Breast epithelium (tissue), 4 donors: ENCODE measurements at places on chromosomes 2 and 18. TPM values are rescaled to one million over a fixed set of nuclear protein-coding genes. Genes with fewer than 3 reads are reported as not detected.

TBR1 gene
- 0.33 TPM for total RNA-seq

- peak; percentile 3 for DNase-seq
These were observed 8.9 kb downstream of the TMSB10 start for GRCh38 chr2:84914334-84914733.

- DNase-seq: no peak
These were observed 473.8 kb downstream of the TGIF1 start for GRCh38 chr18:3923750-3924149.

GRCh38 chr2:134405611-134406081 lies 151.8 kb downstream of the MGAT5 start:
- no peak for DNase-seq

CAPN13 gene
- total RNA-seq: not detected

GRCh38 chr2:120737340-120738101 lies 1.9 kb downstream of the GLI2 start:
- no peak for DNase-seq

DNA sequence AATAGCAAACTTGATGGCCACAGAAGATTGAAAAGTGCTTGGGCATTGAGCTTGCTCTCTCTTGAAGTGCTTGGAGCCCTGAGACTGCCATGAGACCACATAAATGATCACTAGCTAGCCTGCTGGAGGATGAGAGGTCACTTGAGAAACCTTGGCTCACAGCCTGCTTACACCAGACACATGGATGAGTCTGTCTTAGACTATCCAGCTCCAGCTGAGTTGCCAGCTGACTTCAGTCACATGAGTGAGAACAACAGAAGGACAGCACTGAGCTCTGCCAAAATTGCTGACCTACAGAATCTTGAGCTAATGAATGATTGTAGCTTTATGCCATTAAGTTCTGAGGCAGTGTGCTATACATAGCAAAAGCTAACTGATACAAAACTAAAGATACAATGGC lies 18.1 kb downstream of the NABP1 start:
- no peak for DNase-seq

SATB2 gene
- total RNA-seq: 2.3 TPM

GRCh38 chr2:190990132-190990531 lies 23.8 kb downstream of the STAT1 start:
- no peak for DNase-seq

DSC2 gene
- total RNA-seq: 19.0 TPM

GRCh38 chr2:32342801-32343200 lies 14.0 kb upstream of the BIRC6 start:
- no peak for DNase-seq

GRCh38 chr2:64166212-64166611 lies 22.0 kb upstream of the PELI1 start:
- DNase-seq: no peak

ITPRIPL1 gene
- 6.9 TPM for total RNA-seq

DNA sequence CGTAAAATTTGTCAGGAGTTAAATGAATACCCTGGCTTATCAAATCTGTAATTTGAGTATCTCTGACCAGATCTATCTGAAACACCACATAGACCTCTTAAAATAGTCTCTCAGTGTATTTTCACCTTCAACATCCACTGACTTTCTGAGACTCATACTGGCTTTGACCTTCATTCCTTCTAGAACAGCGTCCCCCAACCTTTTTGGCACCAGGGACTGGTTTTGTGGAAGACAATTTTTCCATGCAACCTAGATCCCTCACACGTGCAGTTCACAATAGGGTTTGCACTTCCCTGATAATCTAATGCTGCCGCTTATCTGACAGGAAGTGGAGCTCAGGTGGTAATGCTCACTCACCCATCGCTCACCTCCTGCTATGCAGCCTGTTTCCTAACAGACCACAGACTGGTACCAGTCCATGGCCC lies 3.2 kb downstream of the NBAS start:
- no peak for DNase-seq

- DNase-seq: no peak
These were observed 151.6 kb upstream of the ZNF236 start for GRCh38 chr18:76670564-76671288.

TMEM247 gene
- not detected for total RNA-seq

DNA sequence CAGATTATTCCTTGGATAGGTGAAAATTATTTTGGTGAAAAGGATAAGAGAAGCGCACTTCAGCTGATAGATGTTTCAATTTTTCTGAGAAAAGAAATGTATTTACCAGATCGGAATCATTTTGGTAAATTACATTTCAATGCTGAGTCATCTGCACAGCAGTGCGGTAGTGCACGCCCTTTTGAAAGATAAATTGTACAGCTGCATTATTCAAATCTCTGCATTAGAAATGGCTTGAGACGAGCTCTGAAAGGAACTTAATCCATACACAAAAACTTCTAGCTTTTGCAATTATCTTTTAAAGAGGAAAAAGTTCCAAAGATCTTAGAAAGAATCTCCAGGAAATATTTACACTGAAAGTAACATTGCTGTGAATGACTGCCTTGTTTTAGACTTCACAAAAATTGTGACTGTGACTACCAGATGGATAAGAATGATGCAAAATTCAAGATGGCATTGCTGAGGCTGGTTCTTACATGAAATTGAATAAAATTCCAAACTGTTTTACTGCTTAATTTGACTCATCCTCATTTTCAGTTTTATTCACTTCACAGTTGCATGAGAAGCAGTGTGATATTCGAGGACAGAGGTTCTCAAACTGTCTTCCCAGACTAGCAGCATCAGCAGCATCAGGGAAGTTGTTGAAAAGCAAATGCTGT lies 161.7 kb downstream of the RND3 start:
- no peak for DNase-seq

GRCh38 chr2:152280780-152281179 lies 54.2 kb upstream of the FMNL2 start:
- no peak for DNase-seq

GRCh38 chr2:132623096-132623839 lies 46.7 kb downstream of the LYPD1 start:
- DNase-seq: no peak

DNA sequence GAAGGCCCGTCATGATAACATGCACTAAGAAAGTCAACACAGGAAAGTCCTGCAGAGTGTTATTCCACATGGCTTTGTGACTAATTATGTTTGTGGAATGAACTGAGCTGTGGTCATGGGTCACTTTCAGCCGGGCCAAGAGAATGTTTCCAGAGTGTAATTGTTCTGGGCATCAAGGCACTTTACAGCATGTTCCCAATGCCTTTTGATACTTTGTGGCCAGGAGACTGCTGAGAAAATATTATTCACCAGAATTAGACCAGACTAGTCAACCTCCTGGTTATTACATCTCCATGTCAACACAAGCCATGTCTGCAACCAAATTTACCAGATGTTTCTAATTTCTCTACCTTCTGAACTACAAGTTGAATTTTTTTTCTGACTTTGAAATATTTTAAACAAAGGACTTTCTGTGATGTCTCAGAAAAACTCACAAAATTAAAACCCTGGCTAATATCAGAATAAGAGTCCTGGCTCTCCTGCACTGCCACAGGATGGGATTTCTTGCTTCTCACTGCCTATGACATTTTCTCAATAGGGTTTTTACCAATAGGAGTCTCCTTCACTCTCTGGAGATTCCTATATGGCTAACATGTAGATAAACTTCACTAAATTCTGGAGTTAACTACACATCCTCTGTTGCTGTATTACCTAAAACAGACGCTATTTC lies 90.6 kb upstream of the WDR75 start:
- no peak for DNase-seq

- no peak for DNase-seq
These were observed 3.2 kb downstream of the CFLAR start for GRCh38 chr2:201118961-201119854.

IL37 gene
- total RNA-seq: not detected

DNA sequence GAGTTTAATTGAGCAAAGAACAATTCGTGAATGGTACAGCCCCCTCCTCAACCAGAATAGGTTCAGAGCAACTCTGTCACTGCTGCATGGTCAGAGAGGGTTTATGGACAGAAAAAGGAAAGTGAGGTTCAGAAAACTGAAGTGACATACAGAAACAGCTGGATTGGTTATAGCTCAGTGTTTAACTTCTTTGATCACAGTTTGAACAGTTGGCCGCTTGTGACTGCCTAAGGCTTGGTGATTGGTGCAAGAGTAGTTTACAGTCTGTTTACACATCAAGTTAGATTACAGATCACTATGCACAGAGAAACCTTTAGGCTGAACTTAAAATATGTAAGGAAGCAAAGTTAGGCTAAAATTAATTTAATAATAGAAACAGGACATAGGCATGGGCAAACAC lies 459.2 kb downstream of the KCNJ3 start:
- no peak for DNase-seq

CYTIP gene
- 18.7 TPM for total RNA-seq

DNA sequence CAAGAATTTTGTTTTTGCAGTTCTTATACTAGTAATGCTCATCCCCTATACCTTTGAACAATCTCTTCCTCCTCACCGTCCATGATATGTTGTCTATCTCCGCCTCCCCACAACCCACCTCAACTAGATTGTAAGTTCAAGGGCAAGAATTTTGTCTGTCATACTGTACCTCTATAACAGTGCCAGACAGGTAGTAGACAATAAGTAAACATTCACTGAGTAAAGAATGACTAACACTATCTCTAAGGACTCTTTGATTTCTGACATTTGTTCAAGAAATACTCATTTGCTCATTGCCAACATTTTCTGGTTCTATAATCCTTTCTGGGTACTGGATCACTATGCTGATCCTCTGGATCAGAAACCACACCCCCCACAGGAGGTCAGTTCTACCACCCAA lies 82.4 kb downstream of the EXOC6B start:
- no peak for DNase-seq

CXCR1 gene
- not detected for total RNA-seq

- peak; percentile 42 for DNase-seq
These were observed 255.2 kb downstream of the ACKR3 start for GRCh38 chr2:236824836-236825235.

- DNase-seq: no peak
These were observed 91.5 kb upstream of the BCL11A start for GRCh38 chr2:60644951-60645350.

- no peak for DNase-seq
These were observed 460.4 kb downstream of the STK39 start for GRCh38 chr2:167787021-167787420.

AGXT gene
- under 0.01 TPM for total RNA-seq

- no peak for DNase-seq
These were observed 41.7 kb downstream of the POLR1A start for GRCh38 chr2:86064006-86064405.

DNA sequence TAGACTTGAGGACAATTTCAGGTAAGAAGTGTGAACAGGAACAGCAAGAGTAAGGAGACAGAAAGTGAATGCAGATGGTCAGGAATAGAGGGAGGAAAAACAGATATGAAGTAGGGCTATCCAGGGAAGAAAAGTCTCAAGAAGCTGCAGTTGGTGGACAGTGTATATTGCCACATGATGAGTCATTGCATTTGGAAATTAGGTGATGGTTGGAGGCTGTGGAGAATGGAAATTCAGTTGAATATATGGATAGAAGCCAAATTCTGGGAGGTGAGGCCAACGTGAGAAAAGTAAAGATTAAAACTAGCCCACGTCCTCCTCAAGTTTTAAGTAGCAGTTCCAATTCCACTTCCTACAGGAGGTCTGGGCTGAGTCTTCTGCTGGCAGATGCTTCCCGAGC lies 158.4 kb downstream of the UBE2E3 start:
- DNase-seq: no peak

DNA sequence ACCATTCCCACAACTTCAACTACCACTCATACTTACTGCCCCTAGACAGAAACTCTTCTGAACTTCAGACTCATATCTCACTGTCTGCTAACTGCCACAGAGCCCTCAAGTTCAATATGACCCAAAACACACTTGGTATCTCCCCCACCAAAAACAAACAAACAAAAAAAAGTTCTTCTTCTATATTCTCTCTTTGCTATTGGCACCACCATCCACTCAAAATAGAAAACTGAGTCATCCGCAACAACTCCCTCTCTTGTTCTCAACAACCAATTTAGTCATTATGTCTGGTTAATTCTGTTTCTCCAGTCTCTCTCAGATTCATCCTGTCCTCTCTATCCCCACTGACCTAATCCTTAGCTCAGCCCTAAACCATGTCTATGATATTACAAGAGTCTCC lies 7.2 kb upstream of the DCTN1 start:
- no peak for DNase-seq
